ENCODE measurements at places on chromosomes 16 and 17.

- DNase-seq = no peak
These were observed 179.4 kb downstream of the BANP start for GRCh38 chr16:88130681-88131080.

- DNase-seq = no peak
These were observed 9.5 kb downstream of the AMFR start for GRCh38 chr16:56415875-56416274.

DNA sequence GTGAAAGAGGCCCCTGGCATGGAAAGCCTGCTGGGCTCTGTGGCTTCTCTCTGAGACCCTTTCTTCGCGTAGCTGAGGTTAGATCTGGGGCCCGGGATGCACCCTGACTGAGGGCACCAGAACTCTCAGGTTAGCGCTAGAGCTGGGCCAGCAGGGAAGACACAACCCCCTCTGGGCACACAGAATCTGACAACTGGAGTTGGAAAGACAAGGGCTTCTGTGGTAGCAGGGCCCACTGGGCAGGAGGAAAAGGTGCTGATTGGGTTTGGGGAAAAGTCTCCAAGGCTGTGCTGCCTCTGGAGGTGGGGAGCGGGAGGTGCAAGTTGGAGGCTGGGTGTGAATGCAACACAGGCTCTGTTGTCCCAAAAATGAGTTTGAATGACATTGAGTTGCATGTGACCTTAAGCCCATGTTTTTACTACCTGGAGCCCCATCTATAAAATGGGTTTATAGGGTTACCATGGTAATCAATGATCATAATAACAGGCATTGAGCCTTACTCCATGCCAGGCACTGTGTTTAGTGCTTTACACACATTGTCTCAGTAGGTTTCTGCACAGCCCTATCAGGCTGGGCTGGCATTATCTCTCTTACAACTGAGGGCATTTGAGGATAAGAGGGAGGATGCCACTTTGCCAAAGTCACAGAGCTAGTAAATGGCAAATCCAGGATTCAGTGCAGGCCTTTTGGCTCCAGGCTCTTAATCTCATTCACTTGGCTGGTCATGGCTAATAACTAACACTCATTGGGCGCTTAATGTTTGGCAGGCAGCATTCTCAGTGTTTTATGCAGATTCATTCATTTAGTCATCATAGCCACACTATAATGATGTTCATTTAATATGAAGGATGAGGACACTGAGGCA, 9.5 kb upstream of the IGFBP4 start:
- no peak for DNase-seq

- no peak for DNase-seq
These were observed 276.9 kb upstream of the TOM1L1 start for GRCh38 chr17:54623746-54624145.

GRCh38 chr16:78894886-78895285, 705.7 kb downstream of the MAF start:
- no peak for DNase-seq

GRCh38 chr16:74771656-74772315, 2.8 kb downstream of the FA2H start:
- no peak for DNase-seq

DNA sequence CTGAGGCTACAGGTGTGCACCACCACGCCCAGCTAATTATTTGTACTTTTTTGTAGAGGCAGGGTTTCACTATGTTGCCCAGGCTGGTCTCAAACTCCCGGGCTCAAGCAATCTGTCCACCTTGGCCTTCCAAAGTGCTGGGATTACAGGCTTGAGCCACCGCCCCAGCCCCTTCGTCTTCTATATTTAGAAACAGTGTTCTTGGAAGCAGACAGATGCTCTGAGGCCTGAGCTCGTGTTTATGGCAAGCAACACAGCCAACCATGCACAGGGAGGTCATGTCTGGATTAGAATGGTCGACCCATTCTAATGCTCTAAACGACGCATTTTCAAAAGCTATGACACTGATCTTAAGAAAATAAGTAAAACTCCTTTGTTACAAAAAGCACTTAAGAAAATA, 16.6 kb downstream of the TMEM204 start:
- no peak for DNase-seq

DNA sequence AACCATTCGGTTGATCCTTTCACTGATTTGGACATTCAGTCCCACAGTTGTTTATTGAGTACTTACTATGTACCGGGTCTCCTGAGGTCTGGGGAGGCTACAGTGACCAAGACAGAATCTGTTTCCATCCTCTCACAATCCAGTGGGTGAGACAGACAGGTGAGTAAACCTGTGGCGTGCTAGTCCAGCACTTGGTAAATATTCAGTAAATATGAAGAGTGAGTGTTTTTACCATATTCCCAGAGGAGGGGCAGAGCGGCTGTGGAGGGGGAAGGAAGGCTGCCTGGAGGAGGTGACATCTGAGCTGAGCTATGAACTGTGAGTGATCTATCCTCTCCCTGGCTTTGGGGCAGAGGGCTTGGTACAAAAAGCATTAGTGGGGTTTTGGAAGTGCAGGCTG, 31.4 kb downstream of the CCR7 start:
- DNase-seq = no peak

GRCh38 chr16:86710602-86710950, 132.2 kb downstream of the FOXL1 start:
- no peak for DNase-seq

DNA sequence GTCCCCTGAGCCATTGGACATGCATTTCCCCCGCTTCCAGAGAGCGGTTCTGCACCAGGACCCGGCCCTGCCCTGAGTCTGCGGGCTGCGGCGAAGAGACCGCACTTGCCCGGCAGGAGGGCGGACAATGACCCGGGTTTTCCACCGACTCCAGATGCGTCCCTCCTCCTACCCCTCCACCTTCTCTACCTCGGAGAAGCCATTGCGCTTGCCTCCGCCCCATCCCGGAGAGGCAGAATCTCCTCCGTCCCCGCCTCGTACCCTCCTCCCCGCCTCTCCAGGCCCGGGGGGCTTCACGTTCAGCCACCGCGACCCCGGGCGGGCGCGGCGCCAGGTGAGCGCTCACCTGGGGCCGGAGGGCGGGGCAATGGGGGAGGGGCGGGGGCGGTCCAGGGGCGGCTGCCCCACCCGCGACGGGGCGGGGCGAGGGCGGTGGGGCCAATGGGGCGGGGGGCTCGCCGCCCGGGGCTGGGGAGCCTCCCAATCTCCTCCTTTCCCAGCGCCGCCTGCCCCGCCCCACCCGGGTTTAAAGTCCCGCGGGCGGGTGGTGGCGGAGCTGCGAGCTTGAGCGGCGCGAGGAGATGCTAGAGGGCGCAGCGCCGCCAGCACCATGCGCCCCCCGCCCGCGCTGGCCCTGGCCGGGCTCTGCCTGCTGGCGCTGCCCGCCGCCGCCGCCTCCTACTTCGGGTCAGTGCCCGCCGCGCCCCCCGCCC, at the start of gene WNT9B:
Gene WNT9B, plus strand, starts transcription at position 555 of the 713 bp plus-strand sequence. Its CDS starts 56 bp downstream, at position 611.
- DNase-seq = no peak

- no peak for DNase-seq
These were observed 18.6 kb downstream of the GDPD1 start for GRCh38 chr17:59238906-59239305.

GRCh38 chr16:4375717-4376116, 4.1 kb downstream of the VASN start:
- DNase-seq = no peak

DNA sequence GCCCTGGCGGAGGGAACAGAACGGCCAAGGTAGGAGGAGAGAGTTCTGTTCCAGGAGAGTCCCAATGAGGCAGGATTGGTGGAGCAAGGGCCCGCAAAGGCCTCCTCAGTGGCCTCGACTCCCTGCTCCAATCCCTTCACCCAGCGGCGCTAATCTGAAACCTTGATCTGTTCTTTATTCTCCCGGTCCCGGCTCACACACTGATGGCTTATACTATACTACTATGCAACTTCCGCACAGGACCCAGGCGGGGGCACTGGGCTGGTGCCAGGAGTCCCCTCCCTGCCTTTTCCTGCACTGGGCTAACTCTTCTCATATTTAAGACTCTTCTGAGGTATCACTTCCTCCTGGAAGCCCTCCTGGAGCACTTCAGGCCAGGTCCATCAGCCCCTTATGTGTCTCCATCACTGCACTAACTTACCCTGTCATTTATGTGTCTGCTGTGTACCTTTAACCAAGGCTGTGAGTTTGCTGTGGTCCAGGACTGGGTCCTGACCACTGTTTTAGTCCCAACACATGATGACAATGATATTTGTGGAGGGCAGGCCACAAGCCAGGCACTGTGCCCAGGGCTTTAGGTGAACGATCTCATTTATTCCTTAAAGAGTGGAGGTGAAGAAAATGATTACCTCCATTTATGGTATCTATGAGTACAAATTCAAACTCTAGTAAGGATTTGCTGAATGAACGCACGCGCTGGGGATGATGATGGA, 6.8 kb downstream of the CCDC102A start:
- DNase-seq = no peak

GRCh38 chr17:14701886-14702285, 401.0 kb downstream of the HS3ST3B1 start:
- DNase-seq = no peak

DNA sequence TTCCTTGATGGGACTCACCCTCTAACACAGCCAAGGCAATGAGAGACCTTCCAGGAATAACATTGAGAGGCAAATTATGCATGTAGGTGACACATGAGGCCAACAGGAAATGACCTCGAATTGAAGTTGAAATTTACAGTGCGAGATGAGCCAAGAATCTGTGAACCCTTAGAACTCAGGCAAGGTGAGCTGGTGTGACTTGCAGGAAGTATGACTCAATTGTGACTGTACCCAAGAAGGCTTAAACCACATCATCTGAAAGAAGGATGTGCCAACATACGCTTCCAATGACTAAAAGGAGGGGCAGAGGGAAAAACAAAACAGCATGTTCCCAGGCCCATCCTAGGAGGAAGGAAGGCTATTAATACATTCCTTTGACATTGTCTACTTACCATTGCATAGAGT, 44.8 kb downstream of the PITPNC1 start:
- DNase-seq = peak; percentile 11

DNA sequence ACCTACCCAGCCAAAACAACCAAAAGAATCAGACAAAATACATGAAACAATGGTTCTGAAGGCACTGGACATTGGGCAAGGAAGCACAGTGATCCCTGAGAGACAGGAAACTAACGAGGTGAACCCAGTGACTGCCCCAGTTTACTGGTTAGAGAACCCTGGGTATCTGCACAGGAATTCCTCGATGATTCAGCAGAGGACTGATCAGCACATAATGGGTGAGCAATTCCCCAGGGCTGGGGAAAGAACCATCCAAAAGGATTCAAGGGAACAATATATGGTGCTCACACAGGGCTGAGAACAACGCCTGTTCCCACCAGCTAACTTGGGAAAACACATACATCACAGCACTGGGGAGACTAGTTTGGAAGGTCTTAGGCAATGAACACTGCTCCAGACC, 167.2 kb downstream of the PARN start:
- no peak for DNase-seq

DNA sequence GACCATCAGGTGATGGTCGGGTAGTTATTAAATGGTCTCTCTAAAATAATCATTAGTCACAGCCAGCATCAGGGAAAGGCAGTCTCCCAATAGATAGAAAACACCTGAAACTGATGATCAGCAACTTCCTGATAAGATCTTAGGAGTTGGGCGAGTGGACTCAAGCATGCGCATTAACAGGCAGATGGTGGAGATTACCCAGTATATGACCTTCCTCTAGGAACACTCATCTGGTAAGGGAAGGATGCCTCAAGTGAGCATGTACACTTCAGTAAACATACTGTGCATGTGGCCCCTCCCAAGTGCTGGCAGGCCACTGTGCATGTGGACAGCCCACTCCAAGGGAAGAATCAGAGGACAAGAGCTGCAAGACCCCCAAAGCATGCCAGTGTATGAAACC, 105.9 kb downstream of the ABCC12 start:
- no peak for DNase-seq

- no peak for DNase-seq
These were observed 6.0 kb upstream of the RNF135 start for GRCh38 chr17:30964876-30965275.

GRCh38 chr17:72634621-72635020, 457.9 kb downstream of the SLC39A11 start:
- no peak for DNase-seq

- DNase-seq = no peak
These were observed 13.0 kb downstream of the PLA2G10 start for GRCh38 chr16:14681115-14681514.

DNA sequence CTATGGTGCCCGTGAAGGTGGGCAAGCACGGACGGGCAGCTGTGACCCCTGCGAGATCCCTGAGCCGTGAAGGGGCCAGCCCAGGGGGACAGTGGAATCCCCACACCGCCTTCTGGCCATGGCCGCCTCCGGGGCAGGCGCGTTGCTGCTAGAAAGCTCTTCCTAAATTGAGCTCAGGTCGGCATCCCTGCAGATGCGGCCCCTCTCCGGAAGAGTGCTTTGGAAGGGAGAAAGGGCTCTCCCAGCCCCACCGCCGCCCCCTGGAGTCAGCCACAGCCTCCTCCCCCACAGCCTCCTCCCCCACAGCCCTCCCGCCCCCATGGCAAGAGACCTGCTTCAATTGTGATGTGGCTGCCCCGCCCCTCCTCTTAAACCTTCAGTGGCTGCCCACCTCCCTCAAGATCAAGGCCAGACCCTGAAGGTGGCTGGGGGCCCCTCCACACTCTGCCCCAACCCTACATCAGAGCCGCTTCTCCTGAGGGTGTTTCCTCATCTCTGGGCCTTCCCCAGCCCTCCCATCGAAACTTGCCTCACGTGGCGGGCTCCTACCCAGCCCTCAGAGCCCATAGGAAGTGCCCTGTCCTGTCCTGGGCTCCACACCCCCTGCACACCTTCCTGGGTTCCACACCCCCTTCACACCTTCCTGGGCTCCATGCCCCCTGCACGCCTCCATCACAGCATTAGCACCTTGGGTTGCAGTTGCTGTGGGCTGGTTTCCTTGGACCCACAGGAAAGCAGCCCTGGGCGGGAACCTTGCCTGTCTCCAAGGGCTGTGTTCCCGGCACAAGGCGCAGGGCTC, 5.5 kb upstream of the CBFA2T3 start:
- DNase-seq = no peak

DNA sequence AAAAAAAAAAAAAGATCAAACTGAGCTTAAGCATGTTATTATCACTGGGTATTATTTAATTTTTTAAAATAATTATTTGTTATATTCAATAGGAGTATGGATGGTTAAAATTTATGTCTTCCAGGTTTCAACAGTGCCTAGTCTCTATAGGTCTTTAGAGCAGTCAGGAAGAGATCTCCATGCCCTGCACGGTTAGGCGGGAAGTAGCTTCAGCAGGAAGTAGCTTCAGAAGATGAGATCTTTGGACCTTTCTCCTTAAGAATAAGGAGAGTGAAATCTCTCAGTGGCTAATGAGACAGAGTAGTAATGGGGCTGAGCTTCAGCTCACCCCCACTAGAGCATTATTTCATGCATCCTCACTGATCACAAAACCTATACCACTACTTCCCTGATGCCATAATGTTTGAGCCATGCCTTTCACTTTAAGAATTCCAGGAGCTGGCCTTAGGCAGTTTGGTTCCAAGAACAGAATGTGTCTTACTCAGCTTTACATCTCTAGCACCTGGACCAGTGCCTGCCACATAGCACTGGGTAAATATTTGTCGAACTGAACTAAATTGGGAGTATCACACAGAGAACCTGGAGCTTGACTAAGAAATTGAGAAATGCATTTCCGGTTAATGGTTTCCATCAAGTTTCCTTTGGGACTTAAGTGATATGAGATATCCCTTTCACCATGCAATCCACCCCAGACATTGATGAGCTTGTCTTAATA, 43.5 kb downstream of the SCPEP1 start:
- DNase-seq = no peak
